ELR (cell line): ENCODE measurements at places on chromosomes 1 and 21.

DNA sequence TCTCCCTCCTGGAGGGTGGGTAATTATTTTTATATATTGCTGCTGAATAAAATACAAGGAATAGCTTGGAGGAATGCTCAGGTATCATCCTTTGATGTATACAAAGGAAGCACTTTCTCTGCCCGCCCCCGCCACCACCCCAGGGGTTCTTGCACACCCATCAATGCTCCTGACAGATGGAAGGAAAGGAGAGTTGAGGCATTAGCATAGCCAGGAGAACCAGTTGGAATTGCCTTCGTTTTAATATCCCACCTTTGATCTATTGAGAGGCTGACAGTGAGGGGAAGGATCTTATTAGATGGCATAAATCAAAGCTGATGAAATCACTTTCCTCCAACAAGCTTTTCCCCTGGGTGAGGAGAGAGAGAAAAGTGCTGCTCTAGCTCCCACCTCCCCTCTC, 71.1 kb downstream of the LGR6 start:
- no peak for DNase-seq

DNA sequence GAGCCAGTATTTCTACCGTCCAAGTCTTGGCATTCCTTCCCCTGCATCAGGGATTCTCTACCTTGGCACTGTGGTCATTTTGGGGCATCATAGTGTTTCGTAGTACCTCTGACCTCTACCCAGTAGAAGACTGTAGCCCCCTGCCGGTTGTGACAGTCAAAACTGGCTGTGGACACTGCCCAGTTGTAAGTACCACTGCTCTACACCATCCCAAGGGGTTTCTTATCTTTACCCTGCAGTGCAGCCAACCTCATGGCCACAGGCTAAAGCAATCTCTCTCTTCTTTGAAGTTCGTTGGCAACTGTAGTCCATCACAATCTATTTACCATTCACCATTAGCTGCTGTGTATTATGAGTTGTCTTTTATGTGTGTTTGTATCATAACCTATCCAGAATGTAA, 29.3 kb upstream of the ERO1B start:
- DNase-seq: no peak

- DNase-seq: no peak
Observed at GRCh38 chr1:175604942-175605286, 138.5 kb downstream of the TNR start.

DNA sequence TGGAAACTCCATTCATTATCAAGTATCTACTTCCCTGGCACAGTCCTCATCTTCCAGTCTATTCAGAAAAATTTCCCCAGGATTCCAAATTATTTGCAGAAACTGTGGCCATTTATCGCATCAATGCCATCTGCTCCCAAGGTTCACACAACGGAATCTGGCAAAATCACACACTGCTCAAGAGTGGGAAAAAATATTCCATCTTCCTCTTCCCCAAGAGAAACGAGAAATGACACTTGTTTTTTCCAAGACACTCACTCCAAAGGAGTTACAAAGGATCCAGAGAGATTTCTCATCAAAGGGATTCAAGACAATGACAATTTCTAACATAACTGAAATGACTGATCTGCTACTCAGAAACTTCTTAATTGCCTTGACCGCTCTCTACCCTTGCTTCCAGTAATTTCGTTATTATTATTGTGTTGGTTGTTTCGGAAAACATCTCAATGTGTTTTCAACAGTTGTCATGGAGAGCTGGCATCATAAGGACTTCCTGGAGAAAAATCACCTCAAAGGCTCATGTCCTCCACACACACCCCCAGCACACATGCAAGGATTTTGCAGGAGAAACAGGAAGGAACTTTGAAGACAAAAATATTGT, 128.0 kb downstream of the PSMG1 start:
- DNase-seq: no peak
